ENCODE measurements at places on chromosomes 1 and 21. TPM values are rescaled to one million over a fixed set of nuclear protein-coding genes. Genes with fewer than 3 reads are reported as not detected.

- no peak for DNase-seq
Measured at GRCh38 chr1:228894442-228894989, 159.2 kb downstream of the RHOU start.

DNA sequence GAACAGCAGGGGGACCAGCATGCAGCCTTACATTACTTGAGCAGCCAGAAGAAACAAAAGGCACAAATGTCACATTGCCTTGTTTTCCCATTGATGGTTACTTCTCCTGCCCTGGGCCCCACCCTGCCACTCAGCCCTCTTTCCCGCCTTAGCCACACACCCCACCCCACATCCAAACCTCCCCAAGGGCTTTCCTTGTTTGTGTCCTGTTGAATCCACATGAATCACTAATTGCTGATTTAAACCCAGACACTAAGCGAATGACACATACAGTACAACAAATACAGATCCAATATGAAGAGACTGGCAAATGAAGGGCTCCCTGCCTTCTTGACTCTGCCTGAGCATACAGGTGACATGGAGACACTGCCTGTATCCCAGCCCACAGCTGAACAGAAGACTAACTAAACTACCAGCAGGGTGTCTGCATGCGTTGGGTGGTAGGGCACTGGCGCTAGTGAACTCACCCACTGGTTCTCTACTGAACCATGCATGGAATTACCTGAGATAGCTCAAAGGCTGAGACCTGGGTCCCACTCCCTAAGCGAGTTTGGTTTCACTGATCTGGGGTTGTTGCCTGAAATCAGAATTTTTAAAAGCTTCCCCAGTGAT, 3.1 kb downstream of the IGSF3 start:
- DNase-seq = no peak

GRCh38 chr1:150233359-150234308, 2.3 kb downstream of the ANP32E start:
- no peak for DNase-seq

DNA sequence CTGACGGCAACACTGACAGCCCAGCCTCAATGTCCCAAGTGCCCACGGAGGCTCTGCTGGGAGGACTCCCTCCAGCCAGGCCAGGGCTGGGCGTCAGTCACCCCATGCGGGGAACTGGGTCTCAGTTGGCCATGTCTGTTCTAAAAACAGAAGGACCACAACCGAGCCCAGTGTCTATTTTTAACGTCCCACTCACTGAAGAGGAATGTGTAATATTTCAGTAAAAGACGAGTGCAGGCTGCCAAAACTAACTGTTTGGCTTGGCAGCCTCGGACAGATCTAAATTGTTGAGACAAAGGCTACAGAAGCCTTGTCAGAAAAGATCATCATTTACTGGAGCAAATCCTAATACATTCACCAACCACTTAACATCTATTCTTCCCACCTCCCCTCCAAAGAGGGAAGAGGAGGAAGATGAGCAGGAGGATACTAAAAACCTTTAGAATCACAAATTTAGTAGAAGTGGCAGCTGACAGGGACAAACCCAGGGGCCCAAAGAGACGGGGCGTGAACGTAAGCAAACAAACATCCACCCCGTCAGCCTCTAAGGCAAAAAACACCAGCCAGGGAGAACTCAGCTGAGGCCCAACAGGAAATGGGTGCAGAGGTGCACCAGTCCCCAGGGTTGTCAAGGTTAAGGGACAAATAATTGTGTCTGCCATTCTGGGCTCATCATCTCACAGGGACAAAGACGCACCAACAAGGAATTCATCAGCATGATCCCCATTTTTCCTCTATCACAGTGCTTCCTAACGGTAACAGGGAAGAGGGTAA, 18.7 kb downstream of the C1orf198 start:
- no peak for DNase-seq

DNA sequence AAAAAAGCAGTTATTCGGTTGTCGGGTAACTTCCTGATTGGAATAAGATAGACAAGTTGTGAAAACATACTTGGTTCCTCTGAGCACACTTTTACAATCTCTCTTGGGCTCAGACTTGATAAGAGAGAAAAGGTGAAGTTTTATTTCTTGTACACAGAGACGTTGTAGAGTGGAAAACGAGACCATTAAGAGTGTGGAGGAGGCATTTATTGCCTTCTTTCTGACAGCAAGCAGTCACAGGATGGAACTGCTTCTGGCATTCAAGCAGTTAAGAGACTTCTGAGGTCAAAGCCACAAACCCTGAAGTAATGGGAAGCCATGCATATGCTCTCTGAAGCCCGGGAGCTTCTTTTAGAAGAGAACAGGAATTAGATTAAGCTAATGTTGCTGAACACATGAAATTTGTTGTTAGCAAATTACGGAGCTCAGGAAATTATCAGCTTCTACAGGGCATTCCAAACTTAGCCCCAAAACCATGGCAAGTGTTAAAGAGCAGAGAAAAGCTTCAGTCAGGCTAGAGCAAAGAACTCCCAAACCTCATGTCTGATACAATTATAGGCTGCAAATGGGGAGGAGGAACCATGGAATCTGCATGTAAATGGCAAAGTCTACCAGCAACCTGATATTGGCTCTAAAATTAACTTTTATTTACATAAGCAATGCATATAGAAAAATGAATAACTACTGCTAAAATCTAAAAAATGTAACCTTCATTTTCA, 26.0 kb downstream of the S1PR1 start:
- DNase-seq = peak; percentile 22

GRCh38 chr1:173436841-173437428, 40.2 kb upstream of the PRDX6 start:
- no peak for DNase-seq

GRCh38 chr1:205528887-205529825, 24.7 kb downstream of the CDK18 start:
- peak; percentile 92 for DNase-seq

DNA sequence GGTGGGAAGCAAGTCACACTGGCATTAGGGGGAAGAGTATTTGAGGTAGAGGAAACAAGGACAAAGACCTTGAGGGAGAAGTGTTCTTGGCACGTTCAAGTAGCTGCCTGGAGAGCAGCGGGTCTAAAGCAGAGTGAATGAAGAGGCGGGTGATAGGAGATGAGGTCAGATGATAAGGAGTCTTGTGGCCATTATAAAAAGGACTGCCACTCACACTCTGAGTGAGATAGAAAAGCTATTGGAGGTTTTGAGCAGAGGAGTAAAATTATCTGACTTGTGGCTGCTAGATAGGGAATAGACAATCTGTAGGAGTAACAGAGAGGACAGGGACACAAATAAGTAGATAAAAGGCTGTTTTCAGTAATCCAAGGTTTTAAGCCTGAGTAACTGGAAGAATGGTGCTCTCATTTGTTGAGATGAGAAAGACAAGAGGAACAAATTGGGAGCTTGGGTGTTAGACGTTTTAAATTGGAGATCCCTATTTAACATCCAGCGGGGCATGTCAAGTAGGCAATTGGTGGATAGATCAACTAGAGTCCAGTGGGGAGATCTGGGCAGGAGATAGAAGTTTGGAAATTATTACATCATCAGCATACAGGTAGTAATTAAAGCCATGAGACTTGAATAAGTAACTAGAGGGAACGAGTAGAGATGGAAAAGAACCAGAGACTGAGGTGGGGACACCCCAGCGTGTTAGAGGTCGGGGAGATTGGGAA, 43.7 kb downstream of the HENMT1 start:
- DNase-seq = no peak

DNA sequence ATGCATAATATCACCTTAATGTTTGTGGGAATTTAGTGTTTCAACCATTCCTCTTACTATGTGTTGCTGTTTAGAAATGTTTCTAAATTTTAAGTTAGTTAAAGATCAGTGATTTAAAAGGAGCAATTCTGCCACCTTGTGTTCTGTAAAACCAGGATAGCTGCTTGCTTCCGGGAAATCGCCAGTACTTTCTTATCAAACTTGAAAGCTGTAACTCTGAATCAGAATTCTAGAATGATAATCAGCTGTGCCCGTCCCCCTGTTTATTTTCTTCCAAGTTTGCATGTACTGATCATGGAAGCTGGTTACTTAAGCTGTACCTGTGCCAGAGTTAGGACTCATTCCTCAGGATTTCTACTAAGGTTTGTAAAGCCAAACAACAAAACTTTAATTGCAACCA, 656.4 kb downstream of the LTN1 start:
- no peak for DNase-seq

- no peak for DNase-seq
Measured at GRCh38 chr1:195697130-195697529, 911.1 kb downstream of the KCNT2 start.

DNA sequence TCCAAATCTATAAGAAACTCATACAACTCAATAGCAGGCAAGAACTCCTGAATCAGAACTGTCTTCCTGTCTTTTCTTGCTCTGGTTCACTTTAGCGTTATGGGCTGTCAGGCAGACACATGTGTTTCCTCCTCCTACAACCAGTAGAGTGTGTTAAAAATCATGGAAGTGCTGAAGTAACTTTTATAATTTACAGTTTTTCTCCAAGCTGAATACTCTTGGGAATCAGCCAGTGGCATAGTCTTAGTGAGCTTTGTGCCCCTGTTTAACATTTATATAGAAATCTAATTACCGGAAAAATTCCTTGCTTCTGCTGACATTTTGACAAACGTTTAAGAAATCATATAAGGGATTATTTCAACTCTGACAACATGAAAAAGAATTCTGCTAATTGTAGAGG, 113.1 kb upstream of the RGS18 start:
- DNase-seq = no peak

DNA sequence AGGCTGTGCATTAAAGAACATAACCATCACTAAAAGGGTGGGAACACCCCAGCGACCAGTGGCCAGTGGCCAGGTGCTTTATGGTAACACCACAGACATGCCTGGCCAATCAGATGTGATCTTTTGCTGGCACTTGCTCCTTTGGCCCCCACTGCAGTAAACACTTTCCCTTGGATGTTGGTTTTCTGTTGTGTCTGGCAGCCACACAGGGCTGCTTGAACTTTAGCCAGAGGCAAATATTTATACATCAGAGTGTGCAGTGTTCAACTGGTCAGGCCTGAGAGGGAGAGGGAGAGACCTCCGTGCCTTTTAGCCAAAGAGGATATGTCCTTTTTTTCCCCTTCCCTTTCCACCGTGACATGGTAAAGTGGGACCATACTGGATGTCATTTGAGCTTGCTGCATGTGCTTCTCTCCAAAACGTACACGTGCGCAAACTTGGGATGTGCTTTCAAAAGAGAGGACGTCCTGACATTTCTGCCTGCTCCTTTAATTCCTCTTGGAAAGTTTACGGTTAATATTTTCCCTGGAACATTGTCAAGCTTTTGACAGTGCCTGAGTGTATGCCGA, 101.2 kb downstream of the NFIA start:
- no peak for DNase-seq

GRCh38 chr1:179029321-179029759, 3.6 kb downstream of the FAM20B start:
- DNase-seq = no peak

GRCh38 chr1:83548311-83548710, 450.6 kb downstream of the TTLL7 start:
- no peak for DNase-seq

DNA sequence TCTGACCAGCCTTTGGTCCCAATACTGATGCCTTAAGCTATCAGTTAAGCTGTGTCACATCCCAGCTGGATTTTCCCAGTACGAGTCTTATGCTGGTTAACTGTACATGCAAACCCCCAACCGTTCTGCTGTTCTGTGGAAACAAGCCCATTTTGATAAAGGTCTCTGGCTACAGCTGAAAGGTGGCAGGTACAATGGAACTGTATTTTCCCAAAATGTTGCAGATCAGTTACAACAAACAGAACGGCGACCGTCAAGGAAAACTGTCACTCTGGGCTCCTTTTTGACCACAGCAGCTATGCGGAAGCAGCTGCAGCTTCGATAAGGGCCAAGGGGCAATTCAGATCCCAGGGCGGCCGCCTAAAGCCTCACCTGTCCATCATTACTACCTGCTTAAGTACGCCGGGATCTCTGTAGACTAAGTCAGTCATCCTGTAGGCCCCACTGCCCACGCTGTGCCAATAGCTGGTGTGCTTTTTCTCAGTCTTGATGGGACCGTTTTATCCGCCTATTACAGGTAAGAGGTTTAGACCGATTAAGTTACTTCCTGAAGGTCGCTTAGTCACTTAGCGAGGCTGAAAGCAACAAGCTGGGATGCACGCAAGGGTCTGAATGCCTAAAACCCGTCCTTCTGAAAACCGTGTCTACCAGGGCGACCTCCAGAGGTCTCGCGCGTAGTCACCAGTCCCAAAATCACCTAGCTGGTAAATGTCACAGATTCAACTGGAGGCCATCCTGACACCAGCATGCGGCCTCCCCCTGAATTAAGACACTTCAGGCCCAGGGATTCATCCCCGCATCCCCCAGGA, 11.1 kb upstream of the RAB42 start:
- DNase-seq = peak; percentile 85

DNA sequence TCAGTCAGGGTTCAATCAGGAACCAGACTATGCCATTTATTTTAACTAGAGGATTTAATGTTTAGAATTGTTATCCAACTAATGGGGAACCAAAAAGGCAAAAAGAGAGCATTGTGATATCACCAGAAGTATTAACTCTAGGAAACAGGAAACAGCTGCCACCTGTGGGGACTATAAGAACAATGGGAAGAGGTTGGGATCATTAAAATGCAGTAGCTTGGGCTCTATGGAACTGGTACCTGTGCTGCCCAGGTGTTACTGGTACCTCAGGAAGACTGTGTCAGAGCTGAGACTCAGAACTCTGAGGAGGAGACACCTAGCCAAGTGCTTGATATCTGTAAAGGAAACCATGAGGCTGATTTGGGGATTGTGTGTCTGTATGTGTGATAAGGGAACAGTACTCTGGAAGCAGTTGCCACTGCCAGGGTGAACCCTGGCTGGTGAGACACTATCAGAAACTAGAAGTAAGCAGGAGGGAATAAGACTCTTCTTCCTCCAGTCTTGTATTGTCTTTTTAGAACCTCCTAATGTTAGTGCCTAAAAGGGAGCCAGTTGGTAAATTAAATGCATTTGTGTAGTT, 49.4 kb downstream of the MAN1A2 start:
- DNase-seq = no peak

DNA sequence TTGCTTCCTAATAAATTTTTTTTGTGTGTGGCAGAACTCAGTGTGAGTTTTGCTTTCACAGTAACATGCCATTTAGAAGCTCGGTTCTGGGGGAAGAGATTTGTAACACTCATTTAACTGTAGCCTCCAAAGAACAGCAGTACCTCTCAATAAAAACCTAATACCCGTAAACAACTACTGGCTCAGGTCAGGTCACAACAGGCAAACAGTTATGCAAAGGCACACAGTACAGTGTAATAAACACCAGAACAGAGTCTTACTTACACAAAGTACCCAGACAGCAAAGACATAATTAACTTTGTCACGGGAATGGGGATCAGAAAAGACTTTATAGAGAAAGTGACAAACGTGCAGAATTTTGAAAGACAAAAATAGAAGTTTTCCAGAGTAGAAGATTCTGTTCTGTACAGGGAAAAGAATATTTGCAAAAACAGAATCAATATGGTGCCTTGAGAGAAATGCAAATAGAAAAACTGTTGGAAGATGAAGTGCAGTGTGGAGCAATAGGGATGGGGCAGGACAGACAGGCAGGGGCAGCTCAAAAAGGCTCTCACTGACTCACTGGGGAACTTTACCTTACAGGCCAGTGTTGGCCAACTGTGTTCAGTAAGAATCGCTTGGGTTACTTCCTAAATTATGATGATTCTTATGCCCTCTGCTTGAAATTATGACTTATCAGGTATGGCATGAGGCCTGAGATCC, 38.8 kb downstream of the EGLN1 start:
- no peak for DNase-seq

TMEM51 gene
- total RNA-seq = not detected

NUP210L gene
- 0.17 TPM for total RNA-seq

SH3BP5L gene
- 19.0 TPM for total RNA-seq

RGS13 gene
- total RNA-seq = 0.75 TPM

NTRK1 gene
- total RNA-seq = 1.7 TPM

GPR25 gene
- total RNA-seq = 0.83 TPM

KRTAP6-3 gene
- not detected for total RNA-seq

OPTC gene
- total RNA-seq = not detected

CXADR gene
- 1.0 TPM for total RNA-seq

ARF1 gene
- 375 TPM for total RNA-seq

LENEP gene
- total RNA-seq = not detected

All from CD8-positive, alpha-beta T cell (primary cell).